ENCODE measurements at places on chromosomes 12 and 14.

DNA sequence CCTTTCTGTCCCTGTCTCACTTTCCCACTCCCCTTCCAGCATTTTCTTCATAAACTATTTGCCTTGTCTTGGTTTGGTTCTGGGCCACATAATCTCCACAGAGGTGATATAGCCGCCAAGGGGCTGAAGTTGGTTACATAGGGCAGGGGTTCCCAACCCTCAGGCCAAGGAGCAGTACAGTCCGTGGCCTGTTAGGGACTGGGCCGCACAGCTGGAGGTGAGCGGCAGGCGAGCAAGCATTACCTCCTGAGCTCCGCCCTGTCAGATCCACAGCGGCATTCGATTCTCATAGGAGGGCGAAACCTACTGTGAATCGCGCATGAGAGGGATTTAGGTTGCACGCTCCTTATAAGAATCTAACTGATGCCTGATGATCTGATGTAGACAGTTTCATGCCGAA lies 80.6 kb upstream of the HIF1A start:
- no peak for DNase-seq

- no peak for DNase-seq
Measured at GRCh38 chr12:34406228-34406995, 384.1 kb downstream of the ALG10 start.

DNA sequence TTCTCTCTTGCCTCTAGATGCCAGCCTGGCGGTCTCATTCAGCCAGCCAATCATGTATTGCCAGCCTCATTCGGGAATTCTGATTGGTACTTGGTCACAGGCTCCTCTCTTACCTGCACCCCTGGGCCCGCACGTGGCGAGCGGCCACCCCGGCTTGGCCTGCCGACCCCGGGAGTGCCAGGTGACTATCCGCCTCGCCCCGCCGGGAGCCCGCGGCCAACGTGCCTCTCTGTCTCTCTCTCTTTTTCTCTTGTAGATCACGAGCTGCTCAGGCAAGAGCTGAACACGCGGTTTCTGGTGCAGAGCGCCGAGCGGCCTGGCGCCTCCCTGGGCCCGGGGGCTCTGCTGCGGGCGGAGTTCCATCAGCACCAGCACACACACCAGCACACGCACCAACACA lies 39.3 kb downstream of the LRCOL1 start:
- no peak for DNase-seq

- no peak for DNase-seq
Measured at GRCh38 chr14:33184587-33184986, 245.9 kb downstream of the NPAS3 start.

GRCh38 chr12:106081606-106082005 lies 57.1 kb downstream of the NUAK1 start:
- DNase-seq, result no peak

DNA sequence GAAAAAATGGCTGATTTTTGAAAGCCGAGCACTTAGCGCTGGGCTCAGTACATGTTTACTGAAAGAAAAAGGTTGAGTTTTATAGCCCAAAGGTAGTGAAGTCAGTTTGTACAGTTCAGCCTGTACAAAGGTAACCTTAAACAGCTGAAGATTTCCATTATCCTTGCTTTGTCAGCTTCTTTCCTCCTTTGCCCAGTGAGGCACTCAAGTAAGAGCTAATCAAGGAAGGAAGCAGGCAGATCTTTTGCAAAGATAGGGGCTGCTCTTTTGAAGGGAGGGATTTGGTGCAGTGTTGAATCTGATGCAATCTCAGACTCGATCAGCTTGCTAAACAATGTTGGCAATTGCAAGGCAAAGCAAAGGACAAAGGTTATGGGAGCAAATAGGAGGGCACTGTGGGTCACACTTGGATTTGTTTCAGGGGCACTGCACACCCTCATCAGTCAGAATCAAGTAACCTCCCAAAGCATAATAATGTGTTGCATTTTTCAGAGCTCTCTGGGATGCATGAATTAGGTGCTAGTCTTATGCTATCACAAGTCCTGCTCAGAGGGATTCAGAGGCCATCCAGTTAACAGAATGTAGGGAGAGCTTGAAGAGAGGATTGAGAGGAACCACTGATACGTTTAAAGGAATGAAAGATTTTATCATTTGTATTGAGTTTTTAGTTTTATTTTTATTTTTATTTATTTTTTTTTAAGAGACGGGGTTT lies 44.4 kb downstream of the ANO6 start:
- DNase-seq, result no peak

DNA sequence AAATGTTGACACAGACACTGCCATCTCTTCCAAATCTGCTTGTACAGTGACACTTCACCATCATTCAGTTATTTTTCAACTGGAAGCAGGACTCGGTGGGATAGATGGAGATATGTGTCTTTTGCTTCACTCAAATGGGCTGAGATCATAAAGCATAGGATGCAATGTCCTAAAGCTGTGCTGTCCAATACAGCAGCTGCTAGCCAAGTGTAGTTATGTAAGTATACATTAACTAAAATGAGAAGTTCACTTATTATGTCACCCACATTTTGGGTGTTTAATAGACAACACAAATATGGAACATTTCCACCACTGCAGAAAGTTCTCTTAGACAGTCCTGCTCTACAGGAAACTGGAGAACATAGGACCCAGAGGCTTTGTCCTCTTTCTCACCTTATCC lies 43.6 kb downstream of the AREL1 start:
- no peak for DNase-seq

GRCh38 chr14:81009346-81009745 lies 53.9 kb downstream of the TSHR start:
- DNase-seq, result no peak

GRCh38 chr14:51614707-51615106 lies 37.0 kb upstream of the FRMD6 start:
- DNase-seq, result no peak

GRCh38 chr14:51978681-51979085 lies 10.7 kb upstream of the RTRAF start:
- DNase-seq, result no peak

DNA sequence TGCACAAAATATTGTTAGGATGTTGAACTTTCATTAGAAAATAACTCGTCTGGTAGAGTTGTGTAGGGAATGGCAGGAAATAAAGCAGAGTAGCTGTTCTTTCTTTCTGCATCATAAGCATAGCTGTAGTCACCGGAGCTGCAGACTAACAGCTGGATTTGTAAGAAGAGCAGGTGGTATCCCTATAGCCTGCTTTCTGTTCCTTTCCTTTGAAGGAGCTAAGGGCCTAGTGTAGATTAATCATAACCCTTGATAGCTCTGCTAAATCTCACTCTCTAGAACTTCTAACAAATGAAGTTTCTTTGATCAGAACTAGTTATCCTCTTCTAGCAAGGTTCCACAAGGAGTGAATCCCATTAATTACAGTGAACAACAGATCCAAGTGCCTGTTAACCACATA lies 3.5 kb downstream of the LMO3 start:
- no peak for DNase-seq

DNA sequence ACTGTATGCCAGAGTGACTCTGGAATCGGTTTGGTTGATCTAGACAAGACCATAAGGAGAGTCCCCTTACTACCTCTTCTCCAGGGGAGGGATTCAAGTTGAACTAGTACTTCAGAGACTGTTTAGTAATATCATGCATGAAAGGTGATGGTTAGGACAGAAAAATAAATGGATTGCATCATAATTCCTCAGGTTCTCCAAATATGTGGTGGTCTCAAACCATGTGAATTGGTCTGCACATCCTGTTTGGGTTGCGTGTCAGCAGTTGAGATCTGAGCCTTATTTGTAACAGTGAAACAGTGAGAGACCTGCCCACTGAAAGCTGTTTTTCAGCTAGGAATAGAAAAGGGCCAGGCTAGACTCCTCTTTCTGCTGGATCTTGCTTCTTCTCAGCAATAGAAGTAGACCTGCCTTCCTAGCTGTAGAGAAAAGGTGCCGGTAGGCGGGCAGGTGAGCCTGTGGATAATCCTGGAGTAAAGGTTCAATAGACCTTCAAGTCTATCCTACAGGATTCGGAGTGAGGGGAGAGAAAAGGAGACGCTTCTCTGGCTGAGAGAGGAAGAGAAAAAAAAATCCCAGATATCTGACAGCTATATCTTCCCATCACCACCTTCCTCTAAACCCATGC lies 258.5 kb upstream of the E2F7 start:
- DNase-seq, result no peak

DNA sequence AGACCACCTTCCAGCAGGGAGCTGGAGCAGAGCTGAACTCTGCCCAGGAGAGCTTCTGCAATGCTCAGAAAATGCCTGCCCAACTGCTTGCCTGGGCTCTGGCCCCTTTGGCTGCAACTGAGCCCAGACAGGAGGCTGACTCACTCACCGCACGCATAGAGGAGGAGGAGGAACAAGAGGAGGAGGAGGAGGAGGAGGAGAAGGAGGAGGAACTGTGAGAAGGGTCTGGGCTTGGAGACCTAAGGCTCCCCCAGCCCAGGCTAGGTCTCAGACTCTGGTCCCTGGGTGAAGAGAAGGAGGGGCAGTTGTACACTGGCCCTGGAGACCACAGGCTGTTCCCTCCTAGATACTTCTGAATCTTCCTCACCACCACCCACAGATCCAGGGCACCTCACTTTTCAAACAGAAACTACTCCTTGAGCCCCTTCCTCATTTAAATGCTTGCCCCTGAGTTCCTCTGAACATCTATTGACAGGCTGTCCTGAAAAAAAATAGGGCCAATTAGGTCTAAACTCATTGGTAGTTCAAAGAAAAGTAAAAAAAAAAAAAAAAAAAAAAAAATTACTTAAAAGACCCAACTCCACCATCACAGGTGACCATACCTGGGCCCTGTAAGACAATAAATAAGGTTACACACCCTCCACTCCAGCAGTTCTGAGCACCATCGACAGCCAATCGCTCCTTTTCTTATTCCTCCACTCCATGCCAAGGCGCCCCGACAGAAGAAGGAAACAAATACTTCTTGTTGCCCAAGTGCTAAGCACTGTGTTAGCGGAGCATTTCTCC lies 674 bp downstream of the VDR start:
- peak; percentile 82 for DNase-seq

GRCh38 chr14:38505221-38505972 lies 249.5 kb upstream of the CLEC14A start:
- no peak for DNase-seq

DNA sequence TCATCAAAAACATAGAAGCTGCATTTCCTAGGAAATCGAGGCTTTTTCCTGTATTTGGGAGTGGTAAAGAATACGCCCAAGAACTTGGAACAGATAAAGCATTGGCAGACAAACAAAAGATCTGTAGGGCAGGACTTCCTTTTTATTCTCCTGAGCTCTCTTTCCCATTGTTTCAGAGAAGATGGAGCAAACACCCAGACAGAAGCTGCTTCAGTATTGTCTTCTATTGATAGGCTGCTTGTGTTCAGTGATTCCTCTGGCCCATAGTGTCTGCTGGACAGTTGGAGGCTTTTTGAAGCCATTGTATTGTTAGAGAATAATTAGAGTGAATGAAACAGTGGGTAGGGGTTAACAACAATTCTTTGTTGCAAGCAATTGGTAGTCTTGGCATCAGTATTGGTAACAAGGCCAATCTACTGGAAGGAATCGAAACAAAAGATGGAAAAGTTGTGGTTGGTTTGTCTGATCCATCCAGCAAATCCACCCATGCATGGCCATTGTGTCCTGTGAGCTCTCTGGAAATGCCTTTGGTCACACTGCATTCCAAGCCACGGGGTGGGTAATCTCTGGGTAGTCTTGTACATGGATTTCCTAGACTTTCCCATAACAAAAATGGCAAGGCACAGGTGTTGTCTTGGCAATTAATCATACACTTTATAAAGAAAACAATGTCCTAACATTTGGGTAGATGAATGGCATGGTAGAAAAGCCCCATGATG lies 424.8 kb downstream of the RAD51B start:
- no peak for DNase-seq

DNA sequence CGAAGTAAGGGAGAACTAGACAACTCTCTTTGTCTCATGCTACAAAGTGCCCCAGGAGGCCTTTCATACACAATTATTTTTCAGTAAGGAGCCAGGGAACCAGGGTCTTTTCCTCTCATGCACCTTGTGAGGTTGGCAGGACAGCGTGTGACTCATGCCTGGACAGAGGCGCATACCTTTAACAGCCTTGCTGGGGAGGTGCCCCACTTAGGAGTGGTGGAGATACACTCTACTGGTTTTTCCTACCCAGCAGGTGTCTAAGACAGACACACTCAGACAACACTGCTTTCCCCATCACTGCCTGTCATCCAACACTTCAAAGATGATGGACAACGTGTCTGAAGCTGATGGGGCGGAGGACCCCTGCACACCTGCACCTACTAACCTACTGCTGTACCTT lies 49.1 kb downstream of the B4GALNT3 start:
- no peak for DNase-seq

DNA sequence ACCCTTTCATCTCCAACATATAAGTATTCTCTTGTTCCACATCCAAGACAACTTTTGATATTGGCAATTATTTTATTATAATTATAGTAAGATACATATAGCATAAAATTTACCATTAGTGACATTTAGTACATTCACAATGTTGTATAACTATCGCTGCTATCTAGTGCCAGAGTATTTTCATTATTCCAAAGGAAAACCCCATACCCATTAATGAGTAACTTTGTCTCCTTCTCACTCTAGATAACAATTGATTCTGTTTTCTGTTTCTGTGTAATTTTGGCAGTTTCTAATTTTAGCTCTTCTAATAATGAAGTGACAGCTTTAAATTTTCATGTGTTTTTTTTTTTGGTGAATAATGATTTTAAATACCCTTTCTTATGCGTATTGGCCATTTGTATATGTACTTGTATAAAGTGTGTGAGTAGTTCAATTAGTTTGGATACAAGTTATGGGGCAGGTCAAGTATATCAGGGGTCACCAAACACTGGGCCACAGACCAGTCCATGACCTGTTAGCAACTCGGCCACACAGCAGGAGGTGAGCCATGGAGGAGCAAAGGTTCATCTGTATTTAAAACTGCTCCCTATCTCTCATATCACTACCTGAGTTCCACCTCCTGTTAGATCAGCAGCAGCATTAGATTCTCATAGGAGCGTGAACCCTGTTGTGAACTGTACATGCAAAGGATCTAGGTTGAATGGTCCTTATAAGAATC lies 97.2 kb upstream of the SYT1 start:
- no peak for DNase-seq

GRCh38 chr12:65170209-65170881 lies 962 bp downstream of the LEMD3 start:
- DNase-seq, result peak; percentile 80

DNA sequence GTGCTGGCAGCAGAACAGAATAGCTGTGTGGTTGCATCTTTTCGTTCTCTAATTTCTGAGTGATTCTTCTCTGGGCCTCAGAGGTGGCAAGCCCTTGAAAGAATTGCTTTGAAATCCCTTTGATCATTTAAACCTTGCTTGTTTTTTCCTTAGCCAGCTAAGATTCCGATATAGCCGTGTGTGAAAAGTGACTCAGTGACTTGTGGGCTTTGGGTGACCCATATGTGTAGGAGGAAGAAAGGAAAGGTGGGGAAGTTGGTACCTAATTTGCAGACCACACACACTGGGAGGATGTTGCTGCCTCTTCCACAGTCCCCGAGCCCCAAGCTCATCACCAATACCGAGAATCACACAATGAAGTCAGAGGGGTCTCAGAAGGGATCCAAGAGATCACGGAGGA lies 18.8 kb downstream of the SLC24A4 start:
- no peak for DNase-seq

DNA sequence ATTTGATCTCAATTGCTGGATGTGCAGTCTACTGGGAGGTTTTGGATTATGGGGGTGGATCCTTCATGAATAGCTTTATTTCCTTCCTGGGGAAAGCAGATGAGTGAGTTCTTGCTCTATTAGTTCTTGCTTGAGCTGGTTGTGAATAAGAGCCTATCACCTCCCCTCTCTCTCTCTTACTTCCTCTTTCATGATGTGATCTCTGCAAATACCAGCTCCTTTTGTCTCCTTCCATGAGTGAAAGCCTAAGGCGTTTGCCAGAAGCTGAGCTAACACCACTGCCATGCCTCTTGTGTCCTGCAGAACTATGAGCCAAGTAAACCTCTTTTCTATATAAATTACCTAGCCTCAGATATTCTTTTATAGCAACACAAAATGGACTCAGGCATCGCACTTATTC lies 302.7 kb downstream of the CCER1 start:
- no peak for DNase-seq

All from activated CD8-positive, alpha-beta memory T cell treated with anti-CD3 and anti-CD28 coated beads for 24 hours (primary cell).